NCI-H187 treated with DMSO at 0.1 percent for 48 hours (cell line): ENCODE measurements at places on chromosomes 6 and 20.

- DNase-seq: no peak
Observed at GRCh38 chr6:108805611-108806167, 42.5 kb upstream of the ARMC2 start.

GRCh38 chr20:14740380-14740779, 403.0 kb upstream of the FLRT3 start:
- DNase-seq: no peak

- no peak for DNase-seq
Observed at GRCh38 chr6:116301104-116301503, 21.4 kb upstream of the TSPYL1 start.

- DNase-seq: no peak
Observed at GRCh38 chr6:169240591-169241390, 12.9 kb downstream of the THBS2 start.

GRCh38 chr20:49833483-49833882, 20.9 kb downstream of the SLC9A8 start:
- DNase-seq: no peak

- no peak for DNase-seq
Observed at GRCh38 chr6:112939563-112939962, 592.4 kb downstream of the RFPL4B start.

DNA sequence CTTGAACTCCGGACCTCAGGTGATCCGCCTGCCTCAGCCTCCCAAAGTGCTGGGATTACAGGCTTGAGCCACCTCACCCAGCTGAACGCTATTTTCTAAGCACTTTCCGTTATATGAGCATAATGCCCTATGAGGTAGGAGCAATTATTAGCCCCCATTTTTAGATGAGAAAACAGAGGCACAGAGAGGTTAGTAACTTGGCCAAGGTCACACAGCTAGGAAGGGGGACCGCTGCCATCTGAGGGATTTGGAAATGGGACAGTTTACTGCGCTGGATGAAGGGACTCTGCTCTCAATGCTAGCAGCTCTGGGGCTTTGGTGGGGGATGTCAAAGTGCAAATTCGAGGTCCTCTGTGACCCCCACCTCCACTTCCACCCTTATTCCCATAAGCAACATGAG, 62.5 kb downstream of the BCAS4 start:
- no peak for DNase-seq
